ENCODE measurements at places on chromosomes 6 and 20. TPM values are rescaled to one million over a fixed set of nuclear protein-coding genes. Genes with fewer than 3 reads are reported as not detected.

FAXC gene
- 2.9 TPM for polyA plus RNA-seq

MYT1 gene
- 5.1 TPM for polyA plus RNA-seq

SCUBE3 gene
- polyA plus RNA-seq: 0.02 TPM

TMEM170B gene
- 1.5 TPM for polyA plus RNA-seq

KCNG1 gene
- polyA plus RNA-seq: 4.0 TPM

BPIFB4 gene
- not detected for polyA plus RNA-seq

METTL24 gene
- polyA plus RNA-seq: 0.80 TPM

BRD2 gene
- polyA plus RNA-seq: 94.3 TPM

SUMO4 gene
- not detected for polyA plus RNA-seq

COL21A1 gene
- 0.30 TPM for polyA plus RNA-seq

CRISP3 gene
- polyA plus RNA-seq: 0.49 TPM

ADA gene
- 6.0 TPM for polyA plus RNA-seq

PTPRT gene
- polyA plus RNA-seq: 0.80 TPM

UBD gene
- 4.4 TPM for polyA plus RNA-seq

DDRGK1 gene
- polyA plus RNA-seq: 50.0 TPM

RHAG gene
- not detected for polyA plus RNA-seq

UST gene
- 3.7 TPM for polyA plus RNA-seq

POLR1H gene
- polyA plus RNA-seq: 29.8 TPM

HLA-DRB5 gene
- polyA plus RNA-seq: not detected

SIRPB2 gene
- 0.80 TPM for polyA plus RNA-seq

NRN1 gene
- polyA plus RNA-seq: 3.4 TPM

ACTL10 gene
- 1.6 TPM for polyA plus RNA-seq

CPNE5 gene
- polyA plus RNA-seq: 0.80 TPM

DACT2 gene
- polyA plus RNA-seq: 6.2 TPM

POU3F2 gene
- not detected for polyA plus RNA-seq

ENPP4 gene
- polyA plus RNA-seq: 2.8 TPM

BPIFB1 gene
- not detected for polyA plus RNA-seq

MUC21 gene
- 0.23 TPM for polyA plus RNA-seq

DUSP15 gene
- polyA plus RNA-seq: 2.5 TPM

C20orf141 gene
- not detected for polyA plus RNA-seq

NPBWR2 gene
- polyA plus RNA-seq: not detected

SOX4 gene
- 4.7 TPM for polyA plus RNA-seq

ULBP2 gene
- polyA plus RNA-seq: 0.19 TPM

ELOVL4 gene
- 0.30 TPM for polyA plus RNA-seq

Measured in pancreas (tissue), 10 donors.